A549 treated with Hydrocortisone at 1 μM for 4 hours (cell line): ENCODE measurements at places on chromosomes 7 and 10. TPM values are rescaled to one million over a fixed set of nuclear protein-coding genes. Genes with fewer than 3 reads are reported as not detected.

LIPJ gene
- total RNA-seq = not detected in 5 replicates

PNLIPRP1 gene
- not detected in 5 replicates for total RNA-seq

ELMO1 gene
- total RNA-seq = 2.8 to 4.0 TPM (median 3.0 TPM) in 5 replicates

INHBA gene
- total RNA-seq = 0.37 to 0.82 TPM (median 0.55 TPM) in 5 replicates

ZNF503 gene
- 6.7 to 9.0 TPM (median 8.5 TPM) in 5 replicates for total RNA-seq
